ENCODE measurements at places on chromosomes 4 and X.

DNA sequence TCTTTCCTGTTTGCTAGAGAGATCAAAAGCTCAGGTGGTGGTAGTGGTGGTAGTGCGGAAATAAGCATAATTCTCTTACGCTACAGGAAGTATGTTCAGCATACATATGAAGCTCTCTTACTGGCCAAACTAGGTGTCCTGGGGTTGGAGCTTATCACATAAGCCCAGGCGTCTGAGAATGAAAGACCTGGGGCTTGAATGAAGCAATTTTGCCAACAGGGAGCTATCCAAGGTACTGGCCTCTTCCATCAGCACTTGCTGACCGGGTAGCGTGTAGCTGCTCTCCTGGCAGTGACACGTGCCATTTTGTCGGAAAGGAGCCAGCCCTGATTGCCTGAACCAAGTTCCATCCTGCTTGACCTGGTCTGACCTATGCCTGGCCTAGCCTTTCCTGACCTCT is 65.9 kb upstream of the HPF1 start:
- DNase-seq: no peak

DNA sequence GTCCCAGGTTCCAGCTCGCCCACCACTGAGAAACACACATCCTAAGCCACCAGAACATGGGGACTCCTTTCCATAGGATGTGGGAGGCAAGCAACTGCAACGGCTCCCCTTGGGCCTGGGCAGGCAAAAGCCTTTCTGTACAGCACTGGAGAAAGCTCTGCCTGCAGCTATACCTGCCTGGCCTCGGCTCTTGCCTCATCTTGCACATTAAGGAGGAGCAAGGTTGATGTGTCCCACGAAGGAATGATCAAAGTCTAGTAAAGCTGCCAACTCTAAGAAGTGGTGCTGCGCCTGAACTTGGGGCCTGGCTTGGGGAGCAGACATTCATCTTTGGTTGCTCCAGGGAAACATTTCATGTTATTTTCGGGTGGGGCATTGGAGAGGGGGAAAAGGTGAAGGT is 19.6 kb downstream of the CCNG2 start:
- no peak for DNase-seq

GRCh38 chr4:74148205-74148604 is 9.7 kb upstream of the MTHFD2L start:
- DNase-seq: no peak

GRCh38 chr4:6258741-6259140 is 10.9 kb upstream of the WFS1 start:
- no peak for DNase-seq

DNA sequence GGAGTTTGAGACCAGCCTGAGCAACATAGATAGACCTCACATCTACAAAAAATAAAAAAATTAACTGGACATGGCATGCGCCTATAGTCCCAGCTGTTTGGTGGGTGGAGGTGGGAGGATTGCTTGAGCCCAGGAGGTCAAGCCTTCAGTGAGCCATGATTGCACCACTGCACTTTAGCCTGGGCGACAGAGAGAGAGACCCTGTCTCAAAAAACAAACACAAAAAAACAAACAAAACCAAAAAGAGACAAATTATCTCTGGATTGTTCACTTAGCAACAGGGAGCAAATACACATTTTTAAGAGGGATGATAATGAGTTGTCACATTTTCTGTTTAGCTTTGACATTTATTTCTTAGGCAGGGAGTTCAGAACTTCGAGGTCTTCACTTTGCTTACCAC is 155.4 kb downstream of the CEP135 start:
- DNase-seq: no peak

DNA sequence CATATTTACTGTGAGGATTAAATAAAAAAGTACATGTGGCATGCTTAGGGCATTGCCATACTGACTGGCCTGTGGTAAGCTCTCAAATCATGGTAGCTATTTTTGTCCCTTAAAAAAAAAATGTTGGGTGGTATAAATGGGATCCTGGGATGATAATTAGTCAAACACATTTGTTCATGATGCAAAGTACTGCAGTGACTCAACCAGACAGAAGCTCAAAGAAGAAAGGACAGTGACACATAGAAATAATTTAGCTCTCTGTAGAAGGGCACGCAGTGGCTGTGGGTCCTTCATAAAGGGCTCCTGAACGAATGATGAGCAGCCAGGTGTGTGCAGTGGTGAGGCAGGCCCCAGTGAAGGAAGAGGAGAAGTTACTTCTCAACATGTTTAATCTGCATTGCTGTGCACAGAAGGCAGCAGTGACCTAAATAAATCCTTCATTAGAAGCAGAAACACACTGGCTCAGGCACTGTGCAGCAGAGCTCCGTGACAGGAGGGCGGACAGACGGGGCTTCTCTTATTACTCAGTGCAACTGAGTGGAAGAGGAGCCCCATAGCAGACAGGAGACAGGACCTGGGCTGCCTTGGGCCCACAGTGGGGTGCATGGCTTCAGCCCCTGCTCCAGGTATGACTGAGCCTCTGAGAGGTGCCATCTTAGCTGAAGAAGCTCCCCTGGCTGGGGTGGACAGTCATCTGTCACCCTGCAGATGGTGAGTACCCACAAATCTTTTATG is 20.3 kb downstream of the HS3ST1 start:
- DNase-seq: no peak

GRCh38 chr4:99927566-99927965 is 18.9 kb downstream of the DNAJB14 start:
- DNase-seq: no peak

- no peak for DNase-seq
Observed at GRCh38 chr4:164780839-164781238, 26.9 kb downstream of the SMIM31 start.

- DNase-seq: no peak
Observed at GRCh38 chr4:82704156-82704555, 94.4 kb downstream of the SCD5 start.

DNA sequence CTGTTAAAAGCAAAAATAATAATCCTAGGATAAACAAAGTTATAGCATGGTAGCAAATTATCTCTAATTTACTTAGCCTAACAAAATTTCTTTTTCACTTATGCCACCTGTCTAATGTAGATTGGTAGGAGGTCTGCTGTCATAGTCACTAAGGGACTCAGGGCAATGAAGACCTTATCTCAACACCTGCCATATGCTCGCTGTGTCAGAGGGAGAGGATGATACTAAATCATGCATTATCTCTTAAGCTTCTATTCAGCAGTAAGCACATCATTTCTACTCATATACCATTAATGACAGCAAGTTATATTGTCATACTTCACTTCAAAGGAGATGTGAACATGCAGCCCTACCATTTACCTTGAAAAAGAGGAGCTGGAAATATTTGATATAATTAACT is 44.1 kb downstream of the AFM start:
- no peak for DNase-seq

GRCh38 chr4:26126994-26127393 is 193.8 kb upstream of the RBPJ start:
- no peak for DNase-seq

GRCh38 chrX:21700967-21701366 is 42.8 kb upstream of the KLHL34 start:
- no peak for DNase-seq

GRCh38 chr4:82031376-82031927 is 342.3 kb downstream of the HNRNPD start:
- DNase-seq: no peak

DNA sequence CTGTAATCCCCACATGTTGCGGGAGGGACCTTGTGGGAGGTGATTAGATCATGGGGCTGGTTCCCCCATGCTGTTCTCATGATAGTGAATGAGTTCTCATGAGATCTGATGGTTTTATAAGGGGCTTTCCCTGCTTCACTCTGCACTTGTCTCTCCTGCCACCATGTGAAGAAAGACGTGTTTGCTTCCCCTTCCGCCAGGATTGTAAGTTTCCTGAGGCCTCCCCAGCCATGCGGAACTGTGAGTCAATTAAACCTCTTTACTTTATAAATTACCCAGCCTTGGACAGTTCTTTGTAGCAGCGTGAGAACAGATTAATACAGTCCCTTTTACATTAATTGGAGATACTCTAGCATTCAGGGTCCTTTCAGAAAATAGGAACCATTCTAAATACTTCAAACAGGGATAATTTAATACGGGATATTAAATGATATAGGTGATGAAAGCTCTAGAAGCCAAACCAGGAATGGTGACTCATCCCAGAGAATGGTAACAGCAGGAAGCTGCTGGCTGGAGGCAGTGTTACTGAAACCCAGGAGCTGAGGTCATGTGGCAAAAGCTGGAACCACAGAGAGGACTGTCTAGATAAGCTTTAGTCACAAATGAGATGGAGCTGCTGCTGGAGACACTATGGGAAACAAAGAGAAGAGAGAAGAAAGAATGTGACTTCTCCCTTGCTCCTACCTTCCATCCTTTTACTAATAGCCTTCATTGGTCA is 57.3 kb downstream of the GSTCD start:
- DNase-seq: no peak

GRCh38 chr4:28776004-28776403 is 1915.4 kb downstream of the STIM2 start:
- DNase-seq: no peak

DNA sequence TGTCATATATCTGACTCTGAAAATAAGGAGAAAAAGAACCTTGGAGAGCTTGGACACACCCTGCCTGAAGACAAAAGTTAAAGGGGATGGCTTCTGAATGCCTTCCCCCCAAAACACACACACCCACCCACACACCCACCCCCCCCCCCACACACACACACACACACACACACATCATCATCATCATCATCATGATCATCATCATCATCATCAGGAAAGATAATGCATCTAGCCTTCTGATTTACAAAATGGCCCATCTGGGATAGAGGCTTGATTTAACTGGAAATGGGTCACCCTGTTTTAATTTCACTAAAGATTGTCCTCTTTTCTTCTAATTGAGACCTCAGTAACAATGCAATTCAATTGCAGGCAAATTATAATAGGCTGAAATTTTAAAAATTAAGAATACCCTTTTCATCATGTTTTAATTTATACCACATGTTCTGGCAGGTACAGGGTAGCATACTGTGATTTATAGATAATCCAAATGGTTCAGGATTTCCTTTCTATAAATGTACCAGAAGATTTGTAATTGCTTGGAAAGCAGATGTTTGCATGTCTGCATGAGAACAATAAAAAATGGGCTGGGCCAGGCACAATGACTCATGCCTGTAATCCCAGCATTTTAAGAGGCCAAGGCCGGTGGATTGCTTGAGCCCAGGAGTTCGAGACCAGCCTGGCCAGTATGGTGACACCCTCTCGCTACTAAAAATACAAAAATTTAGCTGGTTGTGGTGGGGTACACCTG is 56.5 kb downstream of the TRIM2 start:
- no peak for DNase-seq
